ENCODE measurements at places on chromosomes 3 and 15. TPM values are rescaled to one million over a fixed set of nuclear protein-coding genes. Genes with fewer than 3 reads are reported as not detected.

Gene CTXND1
- total RNA-seq: not detected

Gene CFAP20DC
- 0.86 TPM for total RNA-seq

GRCh38 chr3:126133606-126134005 is 46.8 kb downstream of the ALDH1L1 start:
- no peak for DNase-seq
- no peaks in the 10 kb centered on the region for H3K4me1 ChIP-seq

DNA sequence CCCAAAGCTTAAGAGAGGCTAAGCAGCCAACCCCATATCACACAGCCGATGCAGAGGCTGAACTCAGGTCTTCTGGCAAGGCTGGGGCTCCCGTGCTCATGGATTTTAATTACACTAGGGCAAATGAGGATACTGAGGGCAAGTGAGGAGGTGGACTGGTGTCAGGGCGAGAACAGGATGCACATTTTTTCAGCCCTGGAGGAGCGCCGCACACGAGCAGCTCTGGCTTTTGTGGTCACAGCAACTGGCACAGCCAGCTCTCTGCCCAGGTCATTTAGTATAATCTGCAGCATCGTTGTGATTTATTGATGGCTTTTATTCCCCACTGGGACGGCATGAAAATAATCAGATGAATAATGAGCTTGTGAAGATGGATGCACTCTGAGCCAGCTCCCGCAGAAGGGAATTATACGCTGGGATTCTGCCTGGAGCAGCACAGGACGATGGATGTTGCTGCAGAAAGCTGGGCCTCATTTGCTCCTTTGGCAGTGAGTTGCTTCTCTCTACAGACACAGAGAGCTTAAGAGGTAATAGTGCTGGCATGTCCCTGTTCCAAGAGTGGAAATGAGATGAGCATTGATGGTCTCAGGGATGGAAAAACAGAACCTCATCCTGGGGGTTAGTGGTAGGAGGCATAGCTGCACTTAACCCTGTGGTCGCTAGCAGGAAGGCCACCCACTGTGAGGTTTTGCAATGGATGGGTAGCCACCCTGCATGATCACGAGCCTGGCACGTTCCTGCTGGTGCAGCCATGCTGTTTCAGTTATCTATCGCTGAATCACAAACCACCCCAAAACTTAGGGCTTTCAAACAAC is 135.4 kb downstream of the UACA start:
- no peak overlapping the region for H3K4me3 ChIP-seq
- no peaks in the 10 kb centered on the region for H3K4me1 ChIP-seq
- H3K27ac ChIP-seq: no peak overlapping the region
- peaks cover 16% of the 10 kb centered on the region for H3K27me3 ChIP-seq

DNA sequence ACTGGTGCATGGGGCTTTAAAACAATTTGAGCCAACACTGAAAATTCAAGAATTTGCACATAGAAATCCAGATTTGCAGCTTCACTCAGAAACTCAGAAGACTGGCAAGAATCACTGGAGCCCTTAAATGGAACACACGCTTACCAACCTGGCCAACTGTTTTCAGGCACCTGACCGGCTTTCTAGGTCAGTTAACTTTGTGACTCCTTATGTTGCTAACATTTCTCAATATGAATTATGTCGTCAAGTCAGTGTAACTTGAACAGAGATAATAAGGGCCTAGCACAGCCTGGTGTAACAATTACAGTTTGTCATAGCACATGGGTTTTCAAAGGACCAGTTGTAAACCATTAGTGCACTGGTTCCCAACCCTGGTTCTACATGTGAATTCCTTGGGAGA is 6.8 kb downstream of the CERS3 start:
- H3K36me3 ChIP-seq: peaks cover 9% of the 10 kb centered on the region
- H3K27me3 ChIP-seq: no peaks in the 10 kb centered on the region
- no peak for DNase-seq

DNA sequence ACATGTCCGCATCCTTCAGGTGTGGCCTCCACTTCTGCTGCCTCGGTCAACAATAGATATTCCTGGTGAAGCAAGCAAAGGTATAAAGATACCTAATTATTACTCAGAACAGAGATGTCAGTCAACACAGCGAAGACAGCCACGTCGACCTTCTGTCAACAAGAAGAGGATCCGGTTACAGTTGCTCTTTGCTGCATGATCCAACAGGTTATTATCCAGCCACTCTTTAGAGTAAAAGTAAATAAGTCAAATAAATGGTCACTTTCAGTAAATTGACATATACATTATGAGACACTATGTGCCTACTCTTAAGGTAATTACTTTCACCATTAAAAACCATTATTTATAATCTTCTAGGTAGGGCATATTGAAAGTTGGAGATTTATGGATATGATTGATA is 356.8 kb upstream of the ATP11B start:
- no peaks in the 10 kb centered on the region for H3K36me3 ChIP-seq
- DNase-seq: no peak
- H3K4me3 ChIP-seq: no peak overlapping the region
- H3K4me1 ChIP-seq: no peaks in the 10 kb centered on the region
- peaks cover 2% of the 10 kb centered on the region for H3K27me3 ChIP-seq
- no peak overlapping the region for H3K27ac ChIP-seq

DNA sequence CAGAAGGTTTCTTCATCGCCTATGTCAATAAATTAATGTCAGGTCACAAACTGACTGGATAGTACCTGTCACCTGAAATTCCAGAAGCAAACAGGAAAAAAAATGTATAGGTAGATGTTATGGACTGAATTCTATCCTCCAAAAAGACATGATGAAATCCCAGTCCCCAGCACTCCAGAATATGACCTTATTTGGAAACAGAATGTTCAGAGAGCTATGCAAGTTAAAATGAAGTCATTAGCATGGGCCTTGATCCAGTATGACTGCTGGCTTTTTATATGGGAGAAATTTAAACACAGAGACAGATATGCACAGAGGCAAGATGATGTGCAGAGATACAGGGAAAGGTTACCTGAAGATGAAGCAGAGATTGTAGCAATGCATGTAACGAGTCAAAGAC is 953.4 kb downstream of the ZPLD1 start:
- H3K36me3 ChIP-seq: no peaks in the 10 kb centered on the region
- no peak for DNase-seq
- no peaks in the 10 kb centered on the region for H3K27me3 ChIP-seq

DNA sequence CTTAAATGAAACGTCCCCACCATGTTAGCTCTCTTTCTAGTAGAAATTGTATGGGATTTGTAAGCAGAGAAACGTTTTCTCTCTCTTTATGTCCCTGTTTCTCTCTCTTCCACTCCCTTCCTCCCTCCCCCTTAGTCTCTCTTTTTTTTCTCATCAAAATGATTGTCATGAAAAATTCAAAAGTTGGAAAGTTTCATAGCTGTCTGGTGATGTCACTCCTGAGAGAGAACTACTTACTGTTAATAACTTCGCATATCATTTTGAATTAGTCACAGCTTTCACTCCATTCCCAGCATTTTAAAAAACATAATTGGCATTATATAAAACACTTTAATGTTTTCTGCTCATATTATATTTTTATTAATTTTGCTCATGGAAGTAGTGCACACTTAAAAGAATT is 331.1 kb downstream of the C3orf38 start:
- no peaks in the 10 kb centered on the region for H3K36me3 ChIP-seq
- H3K27ac ChIP-seq: no peak overlapping the region
- no peaks in the 10 kb centered on the region for H3K4me1 ChIP-seq
- no peaks in the 10 kb centered on the region for H3K27me3 ChIP-seq

GRCh38 chr3:38131621-38132369 is 5.1 kb downstream of the ACAA1 start:
- no peak for DNase-seq
- no peak overlapping the region for H3K4me3 ChIP-seq
- peaks cover 56% of the 10 kb centered on the region for H3K36me3 ChIP-seq
- H3K27ac ChIP-seq: peak overlapping the region; percentile 23

- no peak for DNase-seq
- no peaks in the 10 kb centered on the region for H3K36me3 ChIP-seq
- H3K27ac ChIP-seq: no peak overlapping the region
Observed at GRCh38 chr15:92418864-92419263, 25.2 kb downstream of the ST8SIA2 start.

GRCh38 chr15:29270169-29270955 is 740 bp upstream of the NSMCE3 start:
- H3K27me3 ChIP-seq: peaks cover 7% of the 10 kb centered on the region
- H3K27ac ChIP-seq: peak overlapping the region; percentile 98
- peak overlapping the region; percentile 89 for H3K4me3 ChIP-seq

GRCh38 chr3:38907426-38907825 is 91.4 kb upstream of the SCN10A start:
- no peaks in the 10 kb centered on the region for H3K4me1 ChIP-seq
- no peaks in the 10 kb centered on the region for H3K27me3 ChIP-seq
- H3K27ac ChIP-seq: no peak overlapping the region
- no peak overlapping the region for H3K4me3 ChIP-seq
- DNase-seq: no peak
